ENCODE measurements at places on chromosomes 5 and 9.

GRCh38 chr9:135255841-135256580 is 168.5 kb downstream of the OLFM1 start:
- no peak for DNase-seq

- DNase-seq: peak; percentile 14
Observed at GRCh38 chr5:176481711-176482110, 33.5 kb downstream of the FAF2 start.

- peak; percentile 25 for DNase-seq
Observed at GRCh38 chr9:77575785-77576184, 72.3 kb downstream of the GNA14 start.

DNA sequence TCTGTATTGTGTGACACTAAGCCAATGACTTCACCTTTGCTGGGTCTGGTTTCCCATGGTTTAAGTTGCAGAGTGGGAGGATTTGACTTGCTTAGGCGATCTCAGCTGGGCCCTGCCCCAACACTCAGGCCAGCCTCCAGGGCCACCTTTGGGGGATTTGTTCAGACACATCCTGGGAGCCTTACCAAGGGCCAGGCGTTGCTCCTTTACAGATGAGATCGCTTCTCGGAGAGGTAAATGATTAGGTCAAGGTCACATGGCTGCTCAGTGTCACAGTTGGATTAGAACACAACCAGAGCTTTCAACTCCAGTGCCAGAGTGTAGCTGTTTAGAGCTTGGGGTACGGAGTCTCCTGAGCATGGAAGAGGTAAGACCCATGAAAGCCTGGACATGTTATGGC is 57.5 kb downstream of the COL27A1 start:
- DNase-seq: no peak

GRCh38 chr9:27548055-27548741 is 18.6 kb upstream of the MOB3B start:
- DNase-seq: peak; percentile 51

DNA sequence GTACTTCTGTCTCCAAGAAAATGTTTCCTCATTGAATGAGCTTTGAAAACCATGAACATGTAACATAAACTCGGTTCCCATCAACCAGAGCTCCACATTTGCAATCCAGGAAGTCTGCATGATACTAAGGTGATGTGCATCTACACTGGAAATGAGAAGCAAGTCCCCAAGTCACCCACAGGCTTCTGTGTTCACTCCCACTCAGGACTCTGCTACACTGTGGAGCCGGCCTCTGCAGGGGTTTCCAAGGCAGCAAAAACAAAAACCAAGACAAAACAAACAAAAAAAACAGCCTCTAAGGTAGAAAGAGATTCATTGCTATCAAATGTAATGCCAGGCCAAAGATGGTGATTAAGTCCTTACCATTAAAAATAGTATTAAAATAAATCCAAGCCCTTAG is 593.7 kb downstream of the IRX1 start:
- DNase-seq: peak; percentile 51

DNA sequence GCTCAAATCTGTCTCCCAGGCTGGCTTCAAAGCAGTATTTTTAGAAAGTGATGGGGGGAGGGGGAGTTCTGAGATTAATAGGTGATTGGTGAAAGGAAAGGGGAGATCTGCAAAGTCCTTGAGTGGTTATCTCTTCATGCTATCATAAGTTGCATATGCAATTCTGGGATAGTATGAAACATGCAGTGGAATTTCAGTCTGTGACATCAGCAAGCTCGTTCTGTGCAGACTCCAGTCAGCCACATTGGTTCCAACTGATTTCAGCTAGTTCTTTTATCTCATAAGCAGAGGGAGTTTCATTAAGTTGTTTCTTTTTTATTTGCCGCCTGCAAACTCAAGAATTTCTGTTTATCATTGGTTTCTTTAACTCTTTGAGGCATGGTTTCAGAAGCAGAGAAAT is 180.5 kb upstream of the SH3GL2 start:
- no peak for DNase-seq

DNA sequence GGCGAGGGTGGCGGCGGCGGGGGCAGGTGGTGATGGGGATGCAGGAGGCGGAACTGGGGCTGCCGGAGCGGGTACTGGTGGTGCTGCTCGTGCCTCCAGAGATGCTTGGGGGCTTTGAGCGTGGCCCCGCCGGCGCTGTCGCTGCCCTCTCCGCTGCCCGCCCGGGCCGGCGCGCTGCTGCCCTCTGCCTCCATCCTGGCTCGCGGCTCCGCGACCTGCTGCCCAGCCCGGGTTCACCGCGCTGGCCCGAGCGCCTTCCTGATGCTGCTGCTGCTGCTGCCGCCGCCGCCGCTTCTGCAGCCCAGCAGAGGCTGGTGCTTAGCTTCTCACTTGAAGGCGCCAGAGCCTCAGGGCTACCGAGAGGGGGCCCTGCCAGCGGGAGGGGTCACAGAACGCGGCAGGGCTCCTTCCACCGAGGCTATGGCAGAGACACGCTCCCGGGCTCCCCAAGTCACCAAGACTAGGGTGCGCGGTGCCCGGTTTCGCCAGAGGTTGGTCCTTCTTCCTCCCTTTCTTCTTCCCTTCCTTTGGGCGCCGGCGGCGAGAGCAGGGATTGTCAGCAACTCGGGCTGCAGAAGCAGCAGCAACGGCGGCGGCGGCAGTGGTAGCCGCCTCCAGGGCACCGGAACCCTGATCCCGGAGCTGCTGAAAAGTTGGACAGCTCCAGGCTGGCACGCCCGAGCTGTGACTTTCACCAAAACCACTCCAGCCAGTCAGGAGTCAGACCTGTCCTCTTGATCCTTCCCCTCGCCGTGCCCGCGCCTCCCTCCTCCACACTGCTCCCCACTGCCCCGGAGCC is at the start of gene PDE4D:
Gene PDE4D (minus strand): TSS at position 298 of the 799 bp plus-strand sequence.
- DNase-seq: no peak

- no peak for DNase-seq
Observed at GRCh38 chr5:10420468-10420867, 21.2 kb upstream of the ROPN1L start.

DNA sequence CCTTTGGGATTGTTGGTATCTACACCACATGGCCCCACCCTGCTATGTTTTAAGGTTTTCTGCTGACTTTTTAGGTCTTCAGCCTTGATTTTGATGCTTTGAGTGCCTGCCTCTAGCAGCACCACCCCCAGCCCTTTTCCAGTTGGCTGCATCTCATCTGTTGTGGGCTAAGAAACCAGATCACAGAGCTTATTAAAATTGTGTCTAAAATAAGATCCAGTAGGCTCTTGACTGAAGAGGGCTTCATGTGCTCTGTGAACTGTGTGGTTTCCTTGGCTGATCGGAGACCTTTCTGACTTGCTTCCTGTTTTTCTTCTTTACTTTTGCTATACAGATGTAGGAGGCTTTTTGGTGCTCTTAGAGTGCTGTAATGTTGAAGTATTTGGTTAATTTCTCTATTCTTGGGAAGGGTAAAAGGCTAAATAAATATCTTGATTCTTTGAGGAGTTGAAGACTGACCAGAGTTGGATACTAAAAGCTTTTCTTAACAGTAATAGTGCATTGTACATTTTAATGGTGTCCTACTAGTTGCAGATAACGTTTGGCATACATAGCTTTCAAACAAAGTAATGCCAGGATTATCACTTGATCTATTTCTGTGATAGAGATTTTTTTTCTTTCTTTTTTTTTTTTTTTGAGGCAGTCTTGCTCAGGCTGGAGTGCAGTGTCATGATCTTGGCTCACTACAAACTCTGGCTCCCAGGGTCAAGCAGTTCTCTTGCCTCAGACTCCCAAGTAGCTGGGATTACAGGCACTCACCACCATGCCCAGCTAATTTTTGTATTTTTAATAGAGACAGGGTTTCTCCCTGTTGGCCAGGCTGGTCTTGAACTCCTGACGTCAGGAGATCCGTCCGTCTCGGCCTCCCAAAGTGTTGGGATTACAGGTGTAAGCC is 4.5 kb downstream of the UBE2D2 start:
- peak; percentile 95 for DNase-seq

GRCh38 chr5:140202078-140202477 is 27.1 kb downstream of the CYSTM1 start:
- DNase-seq: no peak

Measured in NAMALWA (cell line).